ENCODE measurements at places on chromosomes 1 and 21. TPM values are rescaled to one million over a fixed set of nuclear protein-coding genes. Genes with fewer than 3 reads are reported as not detected.
A peak's percentile ranks its signal among the peaks of the same experiment; 100 is the strongest.

DNA sequence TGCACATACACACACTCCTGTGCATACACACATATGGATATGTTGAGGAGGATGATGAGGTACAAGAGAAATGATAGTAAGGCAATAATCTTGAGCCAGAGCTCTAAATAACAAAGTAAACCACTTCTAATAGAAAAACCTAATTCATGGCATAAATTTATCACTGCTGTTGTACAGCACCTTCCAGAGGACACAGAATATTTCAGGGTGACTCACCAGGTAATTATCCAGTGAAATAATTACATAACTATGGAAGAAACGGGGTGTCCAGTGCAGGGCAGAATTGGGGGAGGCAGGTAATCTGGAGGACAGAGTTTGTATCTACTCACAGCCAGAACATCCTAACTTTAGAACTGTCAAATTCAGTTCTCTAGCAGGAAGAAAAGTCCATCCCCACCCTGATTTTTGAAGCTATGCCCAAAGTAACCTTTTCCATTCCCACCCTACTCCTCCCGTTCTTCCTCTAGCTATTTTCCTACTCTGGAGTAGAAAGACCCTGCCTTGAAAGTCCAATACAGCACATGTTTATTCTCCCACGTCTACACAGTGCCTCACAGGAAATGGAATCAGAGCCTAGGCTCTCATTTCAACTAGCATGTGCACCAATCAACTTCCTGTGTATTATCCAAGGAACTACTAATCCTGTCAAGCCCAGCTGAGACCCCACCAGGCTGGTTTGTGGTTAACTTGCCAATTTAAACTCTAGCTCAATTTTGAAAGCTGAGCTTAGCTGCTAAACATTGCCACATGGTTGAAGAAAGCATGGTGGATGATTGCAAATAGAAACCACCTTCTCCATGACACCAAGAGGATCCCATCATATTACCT is 96.6 kb downstream of the PTPN14 start:
- DNase-seq: no peak

WNT9A gene
- total RNA-seq: 14.6 TPM

GRCh38 chr1:37478890-37479254 is 4.5 kb downstream of the ZC3H12A start:
- no peak for DNase-seq

DNA sequence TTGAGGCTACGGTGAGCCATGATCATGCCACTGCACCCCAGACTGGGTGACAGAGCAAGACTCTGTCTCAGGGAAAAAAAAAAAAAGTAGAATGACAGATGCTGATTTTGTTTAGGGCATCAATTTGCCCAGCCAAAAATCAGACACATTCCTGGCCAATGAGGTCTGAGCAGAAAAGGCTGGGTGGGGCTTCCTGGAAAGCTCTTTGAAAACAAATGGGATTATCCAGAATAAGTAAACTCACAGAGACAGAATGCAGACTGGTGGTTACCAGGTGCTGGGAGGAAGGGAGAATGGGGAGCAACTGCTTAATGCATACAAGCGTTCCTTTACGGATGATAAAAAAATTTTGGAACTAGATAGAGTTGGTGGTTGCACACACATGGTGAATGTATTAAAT is 10.1 kb upstream of the CITED4 start:
- peak; percentile 39 for DNase-seq

GRIK3 gene
- 3.2 TPM for total RNA-seq

PTPN14 gene
- 36.1 TPM for total RNA-seq

SPOCD1 gene
- 0.21 TPM for total RNA-seq

AGO1 gene
- 14.5 TPM for total RNA-seq

INKA2 gene
- total RNA-seq: 17.7 TPM

POU3F1 gene
- 1.5 TPM for total RNA-seq

DNA sequence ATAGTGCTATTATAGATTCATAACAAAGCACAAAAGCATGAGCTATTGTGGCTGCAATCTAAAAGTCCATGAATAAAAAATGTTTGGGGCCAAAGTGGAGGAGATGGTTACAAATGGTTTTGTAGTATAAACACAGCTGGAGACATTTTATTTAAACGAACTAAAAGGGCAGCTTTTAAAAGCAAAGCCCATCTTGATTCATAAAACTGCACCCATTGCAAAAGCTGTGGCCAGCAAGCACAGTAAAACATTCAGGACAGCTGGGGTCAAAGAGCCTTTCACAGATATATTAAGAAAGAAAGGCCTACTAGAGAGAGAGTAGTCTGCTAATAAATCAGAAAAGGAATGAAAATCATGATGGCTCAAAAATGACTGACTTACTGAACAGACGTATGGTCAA is 520.8 kb downstream of the NUF2 start:
- DNase-seq: no peak
